ENCODE measurements at places on chromosomes 11 and 22.

DNA sequence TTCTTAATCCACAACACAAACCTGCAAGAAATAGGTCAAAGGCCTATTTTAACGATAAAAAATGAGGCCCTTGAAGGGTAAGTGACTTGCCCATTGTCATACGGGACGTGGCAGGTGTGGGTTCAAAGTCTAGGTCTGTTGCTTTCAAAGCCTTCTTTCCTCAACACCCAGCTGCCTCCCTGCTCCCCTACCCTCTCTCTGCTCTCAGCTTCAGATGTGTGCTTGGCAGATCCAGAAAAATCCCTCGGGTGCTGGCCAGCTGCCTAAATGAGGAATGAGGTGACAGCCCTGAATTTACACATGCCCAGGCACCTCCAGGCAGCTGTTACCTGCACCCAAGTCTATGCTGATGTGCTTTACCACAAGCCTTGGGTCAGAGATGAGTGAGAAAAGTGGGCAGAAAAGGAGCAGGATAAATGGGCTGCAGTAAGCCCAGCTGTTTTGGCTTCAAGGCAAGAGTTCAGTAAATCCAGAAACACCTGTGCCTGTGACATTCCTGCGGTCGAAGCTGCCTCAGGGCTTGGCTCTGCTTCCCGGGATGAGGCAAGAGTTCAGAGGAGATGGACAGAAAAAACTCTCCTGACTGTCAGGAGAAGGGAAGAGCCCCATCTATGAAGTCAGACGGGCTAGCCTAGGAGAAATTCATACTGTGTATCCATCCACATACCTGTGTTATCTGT, 49.9 kb upstream of the LDLRAD3 start:
- no peak for DNase-seq

DNA sequence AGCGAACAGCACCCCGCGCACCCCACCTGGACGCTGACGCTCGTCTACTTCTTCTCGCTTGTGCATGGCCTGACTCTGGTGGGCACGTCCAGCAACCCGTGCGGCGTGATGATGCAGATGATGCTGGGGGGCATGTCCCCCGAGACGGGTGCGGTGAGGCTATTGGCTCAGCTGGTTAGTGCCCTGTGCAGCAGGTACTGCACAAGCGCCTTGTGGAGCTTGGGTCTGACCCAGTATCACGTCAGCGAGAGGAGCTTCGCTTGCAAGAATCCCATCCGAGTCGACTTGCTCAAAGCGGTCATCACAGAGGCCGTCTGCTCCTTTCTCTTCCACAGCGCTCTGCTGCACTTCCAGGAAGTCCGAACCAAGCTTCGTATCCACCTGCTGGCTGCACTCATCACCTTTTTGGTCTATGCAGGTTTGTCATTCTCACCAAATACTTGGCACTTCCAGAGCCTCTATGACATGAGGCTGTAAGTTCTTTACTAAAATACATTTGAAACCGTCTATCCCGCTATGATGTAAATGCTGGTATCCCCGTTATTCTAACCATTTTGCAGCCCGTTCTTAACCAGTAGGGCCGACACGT, 535 bp downstream of the AQP11 start:
- no peak for DNase-seq

DNA sequence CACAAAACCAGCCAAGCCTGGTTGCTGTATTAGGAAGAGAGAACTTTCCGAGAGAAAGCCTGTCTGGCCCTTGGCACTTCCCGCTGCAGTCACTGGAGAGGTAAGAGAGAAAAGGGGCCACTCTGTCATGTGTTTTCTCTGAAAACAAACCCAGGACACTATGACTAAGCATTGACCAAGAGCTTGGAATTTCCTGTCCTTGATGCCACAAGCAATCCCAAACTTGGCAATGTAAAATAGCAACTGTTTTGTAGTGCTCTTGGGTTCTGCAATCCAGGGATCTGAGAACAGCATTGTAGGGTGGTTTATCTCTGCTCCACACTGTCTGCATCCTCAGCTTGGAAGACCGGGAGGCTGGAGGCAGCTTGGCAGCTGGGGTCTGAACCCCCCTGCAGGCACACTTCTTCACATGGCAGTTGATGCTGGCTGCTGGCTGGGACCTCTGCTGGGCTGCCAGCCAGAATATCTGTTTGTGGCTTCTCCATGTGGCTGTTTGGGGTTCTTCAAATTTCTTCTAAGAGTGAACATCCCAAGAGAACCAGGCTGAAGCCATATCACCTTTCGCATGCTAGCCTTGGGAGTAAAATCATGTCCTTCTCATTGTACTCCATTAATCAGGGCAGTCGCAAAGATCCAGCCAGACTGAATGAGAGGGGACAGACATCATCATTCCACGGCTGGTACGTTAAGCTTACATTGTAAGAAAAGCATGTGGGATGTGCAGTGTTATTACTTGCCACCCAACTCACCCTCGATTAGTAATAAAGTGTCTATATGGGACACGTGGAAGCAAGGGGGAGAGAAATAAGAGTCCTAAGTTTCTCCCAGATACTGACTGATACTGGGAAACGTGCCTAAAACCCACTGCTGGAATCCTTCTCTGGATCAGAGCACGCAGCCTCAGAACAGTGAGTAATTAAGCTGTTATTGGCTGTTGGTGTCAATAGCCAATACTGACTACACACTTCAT, 537.4 kb upstream of the B3GAT1 start:
- no peak for DNase-seq

- no peak for DNase-seq
These were observed 23.1 kb upstream of the GNB1L start for GRCh38 chr22:19877626-19878339.

DNA sequence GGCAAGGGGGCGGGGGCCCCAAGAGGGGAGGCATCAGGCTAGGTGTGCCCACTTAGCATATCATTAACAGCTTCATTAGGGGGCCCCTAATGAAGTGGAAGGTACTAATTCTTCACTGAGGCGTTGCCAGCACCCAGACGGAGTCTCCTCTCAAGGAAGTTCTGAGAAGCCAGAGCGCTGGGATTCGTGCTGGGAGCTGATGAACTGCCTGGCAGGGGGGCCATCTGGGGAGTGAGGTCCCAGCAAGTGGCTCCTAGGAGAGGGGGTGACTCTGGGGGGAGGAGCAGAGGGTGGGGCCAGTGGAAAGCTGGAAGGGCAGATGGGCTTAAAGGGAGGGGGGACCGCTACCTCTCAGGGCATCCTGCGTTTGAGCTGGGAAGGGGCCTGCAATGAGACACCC, 29.8 kb downstream of the DAGLA start:
- DNase-seq = no peak

GRCh38 chr11:103803062-103803461, 233.4 kb upstream of the DDI1 start:
- DNase-seq = no peak
